Fibroblast of skin of back (primary cell): ENCODE measurements at places on chromosomes 5 and 9.
A peak's percentile ranks its signal among the peaks of the same experiment; 100 is the strongest.

DNA sequence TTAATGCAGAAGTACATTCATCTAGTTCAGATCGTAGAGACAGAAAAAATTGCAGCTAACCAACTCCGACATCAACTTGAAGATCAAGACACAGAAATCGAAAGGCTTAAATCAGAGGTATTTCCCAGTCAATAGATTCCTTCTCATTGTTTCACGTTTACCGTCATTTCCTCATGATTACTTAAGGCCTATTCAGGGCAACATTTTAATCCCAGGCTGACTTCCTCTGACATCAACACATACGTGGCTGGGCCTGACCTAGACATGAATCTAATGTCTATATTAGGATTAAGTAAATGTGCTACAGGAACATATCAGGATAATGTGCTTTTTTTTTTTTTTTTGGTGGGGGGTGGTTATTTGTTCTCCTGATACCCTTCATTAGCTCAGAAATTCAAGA lies 107.9 kb downstream of the RASGRF2 start:
- no peak for DNase-seq

DNA sequence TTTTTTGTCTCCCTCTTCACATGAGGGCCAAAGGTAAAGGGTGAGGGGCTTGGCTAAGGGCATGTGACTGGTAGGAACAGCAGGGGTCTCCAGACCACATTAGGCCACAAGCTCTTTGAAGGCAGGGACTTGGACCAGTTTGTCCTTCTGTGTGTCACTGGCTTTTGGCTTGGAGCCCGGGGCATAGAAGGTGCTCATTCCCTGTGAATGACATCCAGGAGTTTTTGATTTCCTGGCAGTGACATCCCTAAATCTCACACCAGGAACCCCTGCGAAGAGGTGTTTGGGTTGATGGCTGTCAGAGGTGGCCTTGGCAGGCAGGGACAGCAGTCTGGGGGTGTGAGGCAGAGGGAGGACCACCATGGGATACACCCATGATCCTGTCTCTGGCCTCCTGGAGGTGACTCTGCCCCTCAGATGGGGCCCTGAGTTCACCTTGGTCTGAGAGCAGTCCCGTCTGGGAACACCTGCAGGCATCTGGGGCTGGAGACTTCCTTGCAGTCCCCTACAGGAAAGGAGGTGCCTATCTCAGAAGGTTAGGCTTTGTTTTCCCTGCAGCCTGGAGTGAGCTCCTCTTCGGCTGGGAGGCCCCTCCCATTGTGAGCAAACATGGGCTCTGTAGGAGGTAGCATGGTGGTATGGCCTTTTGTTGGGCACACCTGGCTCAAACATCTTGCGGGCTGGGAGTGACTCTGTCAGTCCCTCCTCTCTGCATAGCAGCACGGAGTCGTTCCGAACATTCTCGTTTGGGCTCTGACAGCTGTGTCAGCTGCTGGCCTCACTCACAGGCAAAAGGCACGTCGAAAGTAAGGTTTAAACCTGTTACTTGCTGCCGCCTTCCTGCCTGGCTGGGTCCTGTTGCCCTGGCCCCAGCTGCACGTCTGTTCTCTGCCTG lies 38.6 kb upstream of the PITX1 start:
- no peak for DNase-seq

- peak; percentile 94 for DNase-seq
Measured at GRCh38 chr9:79809931-79810330, 238.2 kb downstream of the TLE4 start.

DNA sequence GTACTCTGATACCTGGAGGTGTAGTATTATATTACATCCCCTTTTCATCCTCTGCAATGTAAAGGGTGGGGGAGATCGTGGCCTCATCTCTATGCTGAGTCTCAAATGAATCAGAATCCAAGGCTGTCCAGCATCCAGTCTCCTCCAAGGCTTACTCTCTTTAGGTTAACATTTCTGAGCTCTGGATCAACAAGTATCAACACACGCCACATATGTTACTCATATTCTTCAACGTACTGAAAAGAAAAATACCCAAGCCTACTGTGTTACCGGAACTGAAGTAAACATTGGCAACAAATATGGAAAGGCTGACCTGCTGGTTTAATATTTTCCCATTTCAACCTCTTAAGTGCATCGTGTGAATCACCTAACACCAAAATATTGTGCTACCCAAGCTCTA lies 241.8 kb downstream of the GAS1 start:
- peak; percentile 73 for DNase-seq

GRCh38 chr9:113634596-113635515 lies 171.3 kb downstream of the RGS3 start:
- no peak for DNase-seq

DNA sequence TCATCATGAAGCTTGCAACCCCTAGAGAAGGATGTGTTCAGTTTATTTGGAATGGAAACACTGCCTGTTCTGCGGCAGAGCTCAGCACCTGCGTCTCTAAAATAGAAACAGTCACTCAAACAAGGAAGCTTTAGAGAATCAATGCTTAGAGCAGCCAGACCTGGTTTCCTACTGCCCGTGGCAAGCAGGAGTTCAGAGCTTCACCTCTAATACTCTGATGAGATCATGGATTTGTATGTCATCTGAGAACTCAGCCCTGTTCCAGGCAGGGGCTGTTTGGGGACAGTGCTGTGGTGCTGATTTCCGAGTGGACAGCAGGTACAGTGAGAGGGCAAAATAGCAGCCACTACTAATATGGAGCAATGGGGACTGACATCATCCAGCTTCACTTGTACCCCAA lies 236.0 kb upstream of the IRX1 start:
- no peak for DNase-seq

- no peak for DNase-seq
Measured at GRCh38 chr5:158838781-158839180, 260.9 kb downstream of the EBF1 start.

GRCh38 chr9:89795538-89796195 lies 190.9 kb downstream of the GADD45G start:
- DNase-seq: no peak
